ENCODE measurements at places on chromosomes 5 and 9.

DNA sequence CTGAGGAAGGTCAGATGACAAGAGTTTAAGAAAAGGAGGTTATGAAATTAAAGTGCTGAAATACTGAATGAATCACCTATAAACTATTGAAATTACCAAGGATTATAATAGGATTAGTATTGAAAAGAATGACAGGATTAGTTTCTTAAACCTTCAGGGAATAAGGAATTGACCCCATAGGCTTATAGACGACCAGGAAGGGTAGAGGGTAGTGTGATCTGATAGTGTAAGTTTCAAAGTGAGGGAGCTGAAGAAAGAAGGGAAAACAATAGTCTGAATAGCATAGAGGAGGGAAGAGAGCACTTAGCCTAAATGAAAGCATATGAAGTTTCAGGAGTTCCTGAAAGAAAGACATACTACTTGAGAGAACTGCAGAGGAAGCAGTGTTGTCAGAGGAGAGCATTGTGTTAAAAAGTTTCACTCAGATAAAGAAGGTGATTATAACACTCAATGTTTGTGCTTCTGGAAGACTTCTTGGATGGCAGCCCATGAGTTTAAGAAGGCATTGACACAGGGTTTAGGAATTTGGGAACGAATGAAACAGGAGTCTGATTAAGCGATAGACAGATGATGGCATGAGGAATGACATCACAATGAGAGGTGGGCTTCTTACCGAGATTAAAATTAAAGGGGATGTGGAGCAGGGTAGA lies 557.9 kb upstream of the GRAMD2B start:
- no peak for DNase-seq

- no peak for DNase-seq
These were observed 79.6 kb downstream of the ANXA2R start for GRCh38 chr5:42960506-42960905.

DNA sequence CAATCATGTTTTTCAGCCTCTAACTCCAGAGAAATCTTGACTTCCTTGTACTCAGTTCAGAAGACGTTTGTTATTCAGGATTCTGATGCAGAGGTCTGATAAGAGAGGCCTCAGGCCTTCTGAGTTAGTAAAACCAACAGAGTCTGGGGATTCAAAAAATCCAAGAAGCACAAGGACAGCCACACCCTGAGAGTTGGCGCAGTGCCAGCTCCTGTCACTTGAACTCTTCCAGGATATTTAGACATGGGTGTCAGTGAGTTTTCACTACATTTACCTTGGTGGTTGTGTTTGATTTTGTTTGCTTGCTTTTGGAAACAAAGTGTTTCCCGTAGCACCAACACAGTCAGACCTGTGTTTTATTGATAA lies 41.6 kb upstream of the PDE8B start:
- DNase-seq, result no peak

GRCh38 chr5:74402553-74402952 lies 238.0 kb downstream of the ENC1 start:
- DNase-seq, result no peak

- no peak for DNase-seq
These were observed 454.6 kb downstream of the RAB3C start for GRCh38 chr5:59037453-59037852.

GRCh38 chr5:75108931-75109596 lies 56.7 kb upstream of the GCNT4 start:
- no peak for DNase-seq

DNA sequence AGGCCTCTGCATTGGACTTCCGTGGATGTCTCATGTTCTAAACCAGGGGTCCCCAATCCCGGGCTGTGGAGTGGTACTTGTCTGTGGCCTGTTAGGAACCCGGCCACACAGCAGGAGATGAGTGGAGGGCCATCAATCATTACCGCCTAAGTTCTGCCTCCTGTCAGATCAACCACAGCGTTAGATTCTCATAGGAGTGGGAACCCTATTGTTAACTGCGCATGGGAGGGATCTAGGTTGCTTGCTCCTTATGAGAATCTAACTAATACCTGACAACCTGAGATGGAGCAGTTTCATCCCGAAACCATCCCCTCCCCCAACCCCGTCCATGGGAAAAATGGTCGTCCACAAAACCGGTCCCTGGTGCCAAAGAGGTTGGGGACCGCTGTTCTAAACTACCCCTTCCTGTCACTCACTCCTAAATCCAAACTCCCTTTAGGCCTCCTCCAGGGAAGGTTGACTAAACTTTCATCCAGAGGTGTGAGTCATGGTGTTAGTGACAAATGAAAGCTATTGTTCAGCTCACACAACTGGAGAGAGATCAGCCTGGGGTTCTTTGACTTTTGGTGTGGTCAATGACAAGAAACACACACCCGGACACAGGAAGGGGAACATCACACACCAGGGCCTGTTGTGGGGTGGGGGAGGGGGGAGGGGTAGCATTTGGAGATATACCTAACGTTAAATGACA lies 9.5 kb downstream of the KCNV2 start:
- no peak for DNase-seq

GRCh38 chr5:169301986-169302385 lies 1.0 kb upstream of the SLIT3 start:
- no peak for DNase-seq

DNA sequence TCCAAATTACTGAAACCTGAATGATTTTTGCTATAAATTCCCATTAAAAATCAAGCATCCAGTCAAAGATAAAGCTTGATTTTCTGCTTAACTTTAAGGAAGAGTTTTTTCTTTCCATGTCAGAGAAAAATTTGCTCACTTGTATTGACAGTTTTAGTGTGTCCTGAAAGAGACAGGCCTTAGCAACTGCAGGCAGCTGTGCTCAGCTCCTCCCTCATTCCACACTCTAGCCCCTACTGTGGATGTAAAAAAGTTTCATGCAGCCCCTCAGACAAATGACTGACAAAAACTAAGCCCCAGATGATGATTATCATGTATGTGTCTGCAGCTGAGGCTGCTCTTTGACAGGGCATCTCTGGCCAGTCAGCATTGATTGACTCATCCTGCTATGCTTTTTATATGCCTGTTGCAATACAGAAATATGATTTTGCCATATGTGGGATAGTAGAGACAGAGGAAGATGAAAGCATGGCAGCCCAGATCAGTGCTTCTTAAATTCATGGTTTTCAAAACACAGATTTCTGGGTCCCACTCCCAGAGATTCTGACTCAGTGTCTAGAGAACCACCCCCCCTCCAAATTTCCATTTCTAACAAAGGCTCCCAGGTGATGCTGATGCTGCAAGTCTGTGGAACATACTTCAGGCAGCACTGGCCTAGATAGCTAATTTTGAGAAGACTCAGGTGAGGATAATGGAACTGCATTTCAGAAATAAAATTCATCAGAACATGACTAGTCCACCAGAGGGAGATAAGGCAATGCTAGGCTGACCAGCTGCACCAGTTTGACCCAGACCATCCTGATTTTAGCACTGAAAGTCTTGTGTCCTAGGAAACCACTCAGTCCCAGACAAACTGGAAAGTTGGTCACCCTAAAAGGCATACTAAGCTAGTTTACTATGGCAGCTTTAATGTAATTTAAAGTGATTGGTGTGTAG lies 298.7 kb upstream of the KCNN2 start:
- no peak for DNase-seq

GRCh38 chr5:155850370-155850769 lies 476.6 kb upstream of the SGCD start:
- DNase-seq, result no peak

GRCh38 chr5:125317536-125317995 lies 571.1 kb upstream of the ZNF608 start:
- no peak for DNase-seq

GRCh38 chr5:143801252-143801939 lies 10.6 kb upstream of the HMHB1 start:
- DNase-seq, result no peak

DNA sequence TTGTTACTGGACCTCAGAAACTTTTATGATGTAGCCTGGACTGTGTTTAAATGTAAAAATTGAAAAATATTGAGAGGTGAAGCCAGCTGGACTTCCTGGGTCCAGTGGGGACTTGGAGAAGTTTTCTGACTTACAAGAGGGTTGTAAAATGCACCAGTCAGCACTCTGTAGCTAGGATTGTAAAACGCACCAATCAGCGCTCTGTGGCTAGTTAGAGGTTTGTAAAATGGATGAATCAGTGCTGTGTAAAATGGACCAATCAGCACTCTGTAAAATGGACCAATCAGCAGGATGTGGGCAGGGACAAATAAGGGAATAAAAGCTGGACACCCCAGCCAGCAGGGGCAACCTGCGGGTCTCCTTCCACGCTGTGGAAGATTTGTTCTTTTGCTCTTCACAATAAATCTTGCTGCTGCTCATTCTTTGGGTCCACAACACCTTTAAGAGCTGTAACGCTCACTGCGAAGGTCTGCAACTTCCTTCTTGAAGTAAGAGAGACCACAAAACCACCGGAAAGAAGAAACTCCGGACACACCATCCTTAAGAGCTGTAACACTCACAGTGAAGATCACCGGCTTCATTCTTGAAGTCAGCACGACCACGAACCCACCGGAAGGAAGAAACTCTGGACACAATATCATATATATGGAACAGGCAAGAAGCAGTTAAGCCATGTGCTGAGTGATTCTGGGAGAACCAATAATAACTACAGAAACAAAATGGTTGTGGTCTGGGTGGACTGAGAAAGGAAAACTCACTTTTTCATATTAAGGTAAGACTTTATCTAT lies 201.3 kb downstream of the GABRG2 start:
- DNase-seq, result no peak

GRCh38 chr5:55232271-55232984 lies 980 bp downstream of the CCNO start:
- DNase-seq, result no peak

DNA sequence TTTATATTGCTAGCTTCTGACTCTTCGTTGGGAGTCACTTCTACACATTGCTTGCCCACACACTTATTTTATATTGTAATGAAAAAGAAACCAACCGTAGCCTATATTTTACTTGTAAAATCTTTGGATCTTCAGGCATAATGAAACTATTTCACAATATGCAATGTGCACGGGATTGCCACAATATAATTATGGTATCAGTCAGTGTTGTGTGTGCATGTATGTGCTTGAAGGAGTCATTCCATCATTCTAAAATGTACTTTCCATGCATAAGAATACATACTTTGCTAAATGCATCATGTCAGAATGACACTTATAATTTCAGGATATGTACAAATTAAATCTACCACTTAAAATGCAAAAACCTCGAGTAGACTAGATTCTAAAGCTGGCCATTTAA lies 64.0 kb upstream of the TLE4 start:
- no peak for DNase-seq

GRCh38 chr9:116233160-116233530 lies 79.6 kb downstream of the PAPPA start:
- no peak for DNase-seq

DNA sequence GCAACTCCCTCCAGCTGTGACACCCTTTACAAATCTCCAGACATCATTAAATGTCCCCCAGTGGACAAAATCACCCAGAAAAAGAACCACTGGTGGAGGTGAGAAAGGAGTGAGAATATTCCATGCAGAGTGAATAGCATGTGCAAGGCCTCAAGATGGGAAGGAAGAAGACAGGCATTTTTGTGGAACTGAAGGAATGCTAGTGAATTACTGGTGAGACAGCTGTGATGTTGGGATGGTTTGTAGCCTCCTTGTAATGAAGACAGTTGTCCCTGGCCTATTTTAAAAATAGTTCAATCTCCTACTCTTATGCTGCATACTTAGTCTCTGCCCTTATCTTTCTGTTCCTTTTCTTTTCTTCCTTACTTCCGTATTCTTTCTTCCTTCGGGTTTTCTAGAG lies 124.9 kb upstream of the RPS23 start:
- no peak for DNase-seq

DNA sequence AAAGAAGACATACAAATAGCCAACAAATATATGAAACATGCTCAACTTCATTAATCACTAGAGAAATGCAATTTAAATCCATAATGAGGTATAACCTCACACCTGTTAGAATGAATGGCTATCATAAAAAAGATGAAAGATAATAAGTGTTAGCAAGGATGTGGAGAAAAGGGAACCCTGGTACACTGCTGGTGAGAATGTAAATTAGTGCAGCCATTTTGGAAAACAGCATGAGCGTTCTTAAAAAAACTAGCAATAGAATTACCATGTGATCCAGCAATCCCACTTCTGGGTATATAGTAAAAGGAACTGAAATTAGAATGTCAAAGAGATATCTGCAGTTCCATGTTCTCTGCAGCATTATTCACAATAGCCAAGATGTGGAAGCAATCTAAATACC lies 64.2 kb upstream of the CEP78 start:
- DNase-seq, result no peak

DNA sequence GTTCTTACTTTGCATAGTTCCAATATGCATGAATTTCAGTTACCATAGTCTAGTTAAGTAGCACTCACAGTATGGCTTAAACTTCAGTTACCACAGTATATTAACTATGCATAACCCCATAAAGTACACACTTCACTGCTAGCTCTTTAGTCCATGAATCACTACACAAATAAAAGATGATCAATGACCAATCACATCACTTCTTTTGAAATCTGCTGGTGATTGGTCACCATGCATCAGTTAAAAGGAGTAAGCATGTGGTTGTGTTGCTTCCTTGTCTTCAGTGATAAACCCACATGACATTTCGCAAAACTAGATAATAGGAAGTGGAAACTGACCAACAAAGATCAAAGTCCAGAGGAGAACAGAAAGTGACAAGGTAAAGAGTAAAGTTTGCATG lies 79.0 kb downstream of the TAF11L14 start:
- no peak for DNase-seq

- DNase-seq, result no peak
These were observed 17.0 kb upstream of the C1QTNF3 start for GRCh38 chr5:34059977-34060376.

- DNase-seq, result no peak
These were observed 77.5 kb downstream of the CEMIP2 start for GRCh38 chr9:71690689-71691435.

- DNase-seq, result no peak
These were observed 26.4 kb upstream of the ELL2 start for GRCh38 chr5:95988094-95988493.

DNA sequence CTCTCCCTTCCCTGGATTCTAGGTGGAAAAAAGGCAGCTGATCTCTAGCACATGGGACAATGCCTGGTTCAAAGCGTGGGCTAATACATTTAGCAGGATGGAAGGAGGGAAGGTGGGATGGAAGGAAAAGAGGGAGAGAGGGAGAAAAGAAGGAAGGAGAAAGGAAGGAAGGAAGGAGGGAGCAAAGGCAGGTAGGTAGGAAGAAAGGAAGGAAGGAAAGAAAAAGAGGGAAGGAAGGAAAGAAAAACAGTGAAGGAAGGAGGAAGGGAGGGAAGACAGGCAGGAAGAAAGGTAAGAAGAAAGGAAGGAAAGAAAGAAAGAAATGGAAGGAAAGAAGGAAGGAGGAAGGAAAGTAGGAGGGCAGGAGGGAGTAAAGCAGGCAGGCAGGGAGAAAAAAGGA lies 12.2 kb upstream of the PALM2AKAP2 start:
- no peak for DNase-seq

DNA sequence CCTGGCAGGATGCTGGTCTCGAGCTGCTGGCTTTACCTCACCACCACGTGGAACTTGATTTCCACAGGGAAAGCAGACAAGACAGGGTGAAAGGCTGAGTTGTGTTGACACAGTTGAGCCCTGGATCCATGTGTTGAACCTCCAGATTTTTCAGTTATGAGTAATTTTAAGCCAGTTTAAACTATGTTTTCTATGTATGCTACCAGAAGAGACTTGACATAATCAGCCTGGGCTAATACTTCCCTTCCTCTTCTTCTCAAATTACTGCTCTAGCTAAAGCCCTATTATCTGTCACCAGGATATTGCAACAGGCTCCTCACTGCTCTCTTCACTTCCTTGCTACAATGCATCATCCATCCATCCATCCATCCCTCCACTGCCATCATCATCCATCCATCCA lies 12.0 kb upstream of the PHYKPL start:
- no peak for DNase-seq
